ENCODE measurements at places on chromosomes 5 and 9.

GRCh38 chr5:133669472-133669871 lies 57.1 kb upstream of the FSTL4 start:
- no peak for DNase-seq

DNA sequence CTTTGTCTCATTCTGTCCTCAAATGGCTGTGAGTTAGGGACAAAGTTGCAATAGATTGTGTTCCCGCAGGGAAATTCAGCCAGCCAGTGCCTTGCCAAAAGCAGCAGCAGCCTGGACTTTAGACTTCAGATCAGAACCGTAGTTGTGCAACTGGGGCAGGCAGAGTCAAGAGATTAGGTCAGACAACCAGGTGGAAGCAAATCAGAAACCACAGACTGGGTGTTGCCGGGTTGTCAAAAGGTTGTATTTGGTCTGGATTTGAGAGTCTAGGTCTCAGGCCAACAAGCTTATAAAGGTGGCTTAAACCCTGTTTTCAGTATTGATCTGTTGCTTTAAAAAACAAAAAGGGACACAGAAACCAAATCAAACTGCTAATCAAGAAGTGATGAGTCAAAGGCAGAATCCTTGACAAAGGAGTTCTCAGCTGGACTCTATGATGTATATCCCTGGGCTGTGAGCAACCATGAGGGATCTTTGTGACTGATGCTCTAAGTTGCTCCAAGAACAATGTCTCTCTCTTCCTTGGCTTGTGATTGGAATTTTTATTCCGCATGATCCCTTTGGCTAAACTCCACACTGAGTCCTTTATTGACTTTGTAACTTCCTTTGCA lies 20.9 kb downstream of the RFK start:
- DNase-seq: no peak

DNA sequence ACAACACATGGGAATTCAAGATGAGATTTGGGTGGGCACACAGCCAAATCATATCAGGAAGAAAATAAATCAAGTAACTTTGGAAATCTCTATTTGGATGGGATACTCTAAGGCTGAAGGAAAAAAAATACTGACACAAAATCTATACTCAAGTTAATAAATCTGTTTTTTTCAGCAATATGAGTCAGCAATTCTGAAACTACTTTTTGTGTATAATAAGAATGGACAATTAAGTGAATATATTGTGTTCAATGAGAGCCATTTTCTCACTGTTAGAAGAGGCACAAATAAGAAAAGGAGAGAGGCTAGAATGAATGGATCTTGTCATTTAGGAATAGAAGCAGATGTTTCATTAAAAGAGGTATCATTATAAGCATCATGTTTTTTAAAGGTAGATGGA lies 651.0 kb downstream of the TAF11L14 start:
- no peak for DNase-seq

DNA sequence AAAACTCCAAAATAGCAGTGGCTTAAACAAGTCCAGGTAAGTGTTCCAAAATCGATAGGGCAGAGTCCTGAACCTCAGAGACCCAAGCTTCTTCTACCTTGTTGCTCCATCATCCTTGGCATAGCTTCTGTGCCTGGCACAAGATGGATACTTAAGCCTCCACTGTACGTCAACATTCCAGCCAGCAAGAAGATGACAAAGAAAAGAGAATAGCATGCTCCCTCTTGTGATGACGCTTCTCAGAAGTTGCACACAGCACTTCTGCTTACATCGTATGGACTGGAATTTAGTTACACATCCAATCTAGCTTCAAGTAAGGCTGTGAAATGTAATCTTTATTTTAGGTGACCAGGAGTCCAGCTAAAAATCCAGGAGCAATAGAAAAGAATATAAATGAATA lies 227.4 kb downstream of the ESM1 start:
- no peak for DNase-seq

DNA sequence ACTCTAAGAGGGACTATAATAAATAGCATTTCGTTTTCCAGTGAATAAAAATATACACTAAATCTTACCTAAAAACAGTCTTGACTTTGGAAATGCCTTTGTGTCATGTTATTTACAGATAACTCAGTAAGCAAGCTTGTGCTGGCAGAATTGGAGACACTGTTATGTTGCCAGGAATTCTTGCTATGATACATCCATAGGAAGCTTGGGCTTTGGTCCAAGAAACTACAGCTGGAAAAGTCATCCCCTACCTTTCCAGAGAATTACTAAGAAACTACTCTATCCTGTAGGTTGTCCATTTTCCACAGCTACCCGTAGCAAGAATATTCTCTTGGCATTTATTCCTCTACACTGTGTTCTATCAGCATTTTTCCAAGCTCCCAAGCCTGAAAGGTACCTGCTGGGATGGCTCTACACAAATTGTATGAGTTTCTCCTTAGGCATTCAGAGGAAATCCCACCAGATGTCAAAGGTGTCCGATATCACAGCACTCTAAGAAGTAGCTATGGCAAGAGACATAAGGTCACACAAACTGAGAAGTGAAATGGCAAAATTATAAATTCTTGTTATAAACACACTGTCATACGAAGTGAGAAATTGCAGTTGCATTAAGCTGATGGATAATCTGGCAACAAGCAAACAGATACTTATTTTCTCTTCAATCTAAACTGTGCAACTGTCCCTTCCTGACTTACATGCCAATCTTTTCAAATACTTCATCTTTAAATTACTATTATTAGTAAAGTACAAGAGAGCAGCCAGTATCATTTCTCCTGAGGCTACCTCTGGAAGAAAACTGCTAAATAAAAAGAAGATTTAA lies 68.5 kb downstream of the MCTP1 start:
- DNase-seq: no peak

- DNase-seq: no peak
These were observed 91.5 kb downstream of the WDR41 start for GRCh38 chr5:77400645-77401044.

DNA sequence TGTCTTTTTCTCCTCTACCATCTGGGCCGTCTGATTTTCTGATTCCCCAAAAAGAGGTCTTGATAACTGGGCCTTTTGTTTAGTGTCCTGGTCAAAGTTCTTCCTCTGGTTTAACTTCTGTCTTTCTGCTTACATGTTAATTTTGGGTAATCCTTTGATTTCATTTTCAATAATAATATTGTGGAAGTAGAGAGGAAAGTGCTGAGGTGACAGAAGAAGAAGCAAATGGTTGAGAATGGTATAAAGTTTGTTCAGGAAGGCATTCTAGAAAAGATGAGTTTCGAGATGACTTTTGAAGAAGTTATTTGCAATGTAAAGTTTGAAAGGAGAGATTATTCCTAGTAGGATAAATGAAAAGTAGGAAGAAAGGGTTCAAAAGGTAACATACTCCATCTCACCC lies 118.1 kb downstream of the UNC13B start:
- no peak for DNase-seq

DNA sequence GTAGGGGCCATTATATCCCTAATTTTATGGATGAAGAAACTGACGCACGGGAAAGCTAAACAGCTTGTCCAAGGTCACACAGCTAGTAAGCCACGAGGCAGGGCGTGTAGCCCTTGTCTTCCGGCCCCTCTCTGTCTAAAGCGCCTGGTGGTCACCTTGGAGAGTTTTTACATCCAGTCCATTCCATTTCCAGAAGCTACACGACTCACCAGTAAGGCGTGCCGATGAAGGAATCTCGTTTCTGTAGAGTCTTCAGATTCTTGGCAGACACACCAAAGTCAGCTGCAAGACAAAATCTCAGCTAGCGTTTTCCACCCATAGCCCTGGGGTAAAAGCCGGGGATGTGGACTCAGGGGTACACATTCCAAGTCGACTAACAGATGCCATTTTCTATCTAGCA lies 80.5 kb downstream of the STK10 start:
- DNase-seq: no peak

DNA sequence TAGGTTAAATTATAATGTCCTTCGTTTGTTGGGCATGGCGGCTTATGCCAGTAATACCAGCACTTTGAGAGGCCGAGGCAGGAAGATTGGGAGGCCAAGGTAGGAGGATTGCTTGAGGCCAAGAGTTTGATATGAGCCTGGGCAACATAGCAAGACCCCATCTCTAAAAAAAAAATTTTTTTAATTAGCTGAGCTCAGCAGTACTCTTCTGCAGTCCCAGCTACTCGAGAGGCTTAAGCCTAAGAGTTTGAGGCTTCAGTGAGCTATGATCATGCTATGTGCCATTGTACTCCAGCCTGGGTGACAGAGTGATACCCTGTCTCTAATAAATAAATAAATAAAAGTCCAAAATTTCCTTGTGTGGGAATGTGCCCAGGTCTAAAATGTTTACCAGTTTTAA lies 9.1 kb upstream of the MSANTD3 start:
- DNase-seq: no peak

- DNase-seq: peak; percentile 7
These were observed 20.1 kb upstream of the SLC36A1 start for GRCh38 chr5:151427258-151427657.

DNA sequence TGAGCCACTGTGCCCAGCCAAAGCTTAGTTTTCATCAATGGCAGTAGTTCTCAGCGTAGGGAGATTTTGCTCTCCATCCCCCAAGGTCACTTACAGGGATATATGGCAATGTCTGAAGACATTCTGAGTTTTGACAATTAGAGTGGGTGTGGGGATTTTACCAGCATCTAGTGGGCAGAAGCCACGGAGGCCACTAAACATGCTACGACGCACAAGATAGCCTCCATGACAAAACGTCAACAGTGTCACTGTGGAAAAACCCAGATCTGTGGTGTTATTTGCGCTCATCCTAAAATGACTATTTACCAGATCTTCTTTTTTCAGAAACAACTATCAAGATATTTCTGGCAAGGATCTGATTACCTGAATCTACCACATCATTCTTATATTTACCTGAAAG lies 68.2 kb downstream of the CDC14B start:
- DNase-seq: peak; percentile 16

DNA sequence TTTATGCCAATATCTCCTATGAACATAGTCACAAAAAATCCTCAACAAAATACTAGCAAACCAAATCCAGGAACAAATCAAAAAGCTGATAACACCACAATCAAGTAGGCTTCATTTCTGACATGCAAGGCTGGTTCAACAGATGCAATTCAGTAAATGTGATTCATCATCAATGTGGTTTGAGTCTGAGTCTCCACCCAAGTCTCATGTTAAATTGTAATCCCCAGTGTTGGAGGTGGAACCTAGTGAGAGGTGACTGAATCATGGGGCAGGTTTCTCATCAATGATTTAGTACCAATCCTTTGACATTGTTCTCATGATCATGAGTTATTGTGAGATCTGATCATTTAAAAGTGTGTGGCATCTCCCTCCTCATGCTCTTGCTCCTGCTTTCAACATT lies 1072.7 kb downstream of the NR2F1-AS1 start:
- DNase-seq: no peak

GRCh38 chr9:16266648-16267276 lies 603.7 kb downstream of the BNC2 start:
- DNase-seq: peak; percentile 15

DNA sequence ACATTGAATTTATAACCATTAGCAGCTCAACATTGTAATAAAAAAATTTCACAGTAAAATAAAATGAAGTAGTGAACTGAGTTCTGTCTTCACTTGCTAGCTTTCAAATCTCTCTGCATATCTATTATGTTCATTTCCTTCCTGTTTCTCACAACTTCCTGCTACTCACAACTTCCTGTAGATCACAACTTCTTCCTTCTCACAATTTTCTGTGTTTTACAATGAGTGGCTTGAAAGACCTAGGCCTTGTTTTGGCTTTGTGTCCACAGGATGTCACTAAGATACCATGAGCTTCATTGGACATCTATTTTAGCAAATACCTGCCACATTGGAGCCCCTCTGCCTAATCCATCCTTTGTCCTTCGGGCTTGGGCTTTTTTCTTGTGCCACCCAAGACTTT lies 480.3 kb upstream of the ADAMTS16 start:
- DNase-seq: no peak

DNA sequence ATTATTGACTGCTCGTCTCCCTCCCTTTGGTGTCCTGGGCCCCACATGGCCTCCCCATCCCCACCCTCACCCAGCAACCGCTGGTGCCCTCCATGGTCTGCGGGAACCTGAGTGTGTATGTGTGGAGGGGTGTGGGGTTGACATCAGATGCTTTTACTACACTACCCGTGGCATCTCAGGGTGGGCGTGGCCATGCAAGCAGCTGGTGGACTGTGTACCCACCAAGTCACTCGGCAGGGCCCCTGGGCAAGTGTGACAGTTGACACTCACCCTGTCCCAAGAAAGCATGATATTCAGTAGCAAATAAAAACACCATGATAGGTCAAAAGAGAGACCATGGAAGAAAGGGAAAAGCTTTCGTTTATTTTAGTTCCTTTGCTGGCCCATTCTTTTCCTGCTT lies 7.4 kb upstream of the NXNL2 start:
- DNase-seq: no peak
